ENCODE measurements at places on chromosomes 16 and 17. TPM values are rescaled to one million over a fixed set of nuclear protein-coding genes. Genes with fewer than 3 reads are reported as not detected.

The KRTAP4-1 gene
- 3.6 TPM for total RNA-seq

The DNAH3 gene
- 0.10 TPM for total RNA-seq

The ATP2A3 gene
- total RNA-seq: 5.5 TPM

The OTOP3 gene
- total RNA-seq: not detected

The PTGES3L gene
- total RNA-seq: 4.8 TPM

Data from skin of body (tissue), 3 donors.